ENCODE measurements at places on chromosomes 2 and 18. TPM values are rescaled to one million over a fixed set of nuclear protein-coding genes. Genes with fewer than 3 reads are reported as not detected.

Gene PRKCE
- total RNA-seq = 14.8 TPM

Gene RND3
- 15.0 TPM for total RNA-seq

- 0 out of 2 replicates have a peak, but pooled peaks cover 3% of the 10 kb centered on the region for H3K4me1 ChIP-seq
- no peaks in the 10 kb centered on the region for H3K27me3 ChIP-seq
- H3K4me3 ChIP-seq = no peak overlapping the region
Observed at GRCh38 chr2:139124271-139124670, 344.1 kb upstream of the NXPH2 start.

DNA sequence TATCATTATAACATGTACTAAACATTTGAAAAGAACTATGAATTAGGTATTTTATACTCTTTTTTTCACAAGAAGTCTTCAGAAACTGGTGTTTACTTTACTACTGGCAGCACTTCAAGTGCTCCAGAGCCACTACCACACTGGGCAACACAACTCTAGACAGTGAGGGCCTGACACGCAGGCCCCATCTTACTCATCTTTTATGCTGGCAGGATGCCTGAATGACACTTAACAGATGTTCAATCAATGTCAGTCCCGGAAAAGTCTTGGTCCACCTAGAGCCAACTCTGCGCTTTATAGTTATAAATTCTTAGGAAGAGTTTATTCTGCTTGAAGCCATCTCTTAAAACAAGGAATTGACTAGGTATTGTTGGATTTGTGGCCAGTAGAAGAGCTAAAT, 8.7 kb upstream of the WIPF1 start:
- H3K36me3 ChIP-seq = no peaks in the 10 kb centered on the region
- H3K4me3 ChIP-seq = no peak overlapping the region
- no peaks in the 10 kb centered on the region for H3K4me1 ChIP-seq
- no peak overlapping the region for H3K27ac ChIP-seq

DNA sequence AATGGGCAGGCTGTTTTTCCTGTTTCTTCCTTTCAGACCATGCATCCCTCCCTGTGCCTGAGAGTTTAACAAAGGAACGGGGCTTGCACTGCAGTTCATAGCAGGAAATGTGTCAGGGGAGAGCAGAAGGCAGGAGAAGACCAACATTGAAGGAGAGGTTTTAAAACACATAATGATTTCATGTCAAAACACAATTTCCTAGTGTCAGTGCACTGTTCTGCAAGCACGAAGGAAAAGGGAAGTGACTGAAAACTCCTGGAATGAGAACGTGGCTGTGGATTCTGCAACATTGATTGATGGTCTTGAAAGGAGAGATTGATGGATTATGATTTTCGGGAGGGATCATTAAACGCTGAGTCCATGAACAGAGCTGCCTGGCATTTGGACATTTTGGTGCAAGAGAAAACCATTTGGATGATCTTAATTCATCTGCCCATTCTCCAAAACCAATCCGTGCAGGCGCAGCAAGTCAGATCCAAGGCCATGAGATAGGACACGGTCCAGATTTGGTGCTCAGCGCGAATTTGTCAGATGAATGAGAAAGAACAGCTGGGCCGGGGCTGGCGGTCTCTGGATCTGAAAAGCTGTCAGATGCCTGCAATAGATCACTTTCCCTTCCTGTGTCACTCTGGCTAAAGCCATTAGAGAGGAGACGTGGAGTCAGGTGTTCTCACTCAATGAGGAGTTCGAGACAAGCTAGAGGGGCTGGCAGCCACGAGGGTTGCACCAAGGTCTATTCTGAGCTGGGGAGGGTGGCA, 38.4 kb downstream of the C1QL2 start:
- no peak for DNase-seq
- H3K36me3 ChIP-seq = no peaks in the 10 kb centered on the region
- no peaks in the 10 kb centered on the region for H3K4me1 ChIP-seq
- no peak overlapping the region for H3K4me3 ChIP-seq

DNA sequence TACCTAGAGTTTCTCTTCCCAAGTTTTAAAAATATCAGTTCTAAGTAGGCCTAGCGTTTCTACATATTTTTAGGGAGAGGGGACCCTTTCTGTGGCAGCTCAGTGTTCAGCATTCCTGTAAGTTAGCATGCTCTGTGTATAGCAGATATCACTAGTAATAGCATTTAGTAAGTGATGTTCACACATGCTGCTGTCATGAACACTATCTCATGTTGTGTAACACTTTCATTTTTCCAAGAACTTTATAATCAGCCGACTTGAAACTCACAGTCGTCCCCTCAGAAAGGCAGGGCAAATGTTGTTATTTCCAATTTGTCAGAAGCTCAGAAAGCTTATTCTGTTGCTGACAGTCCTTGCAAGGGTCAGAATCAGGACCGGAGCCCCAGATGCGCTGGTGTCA, 267.7 kb downstream of the ALPK2 start:
- no peaks in the 10 kb centered on the region for H3K36me3 ChIP-seq
- no peaks in the 10 kb centered on the region for H3K4me1 ChIP-seq
- no peak overlapping the region for H3K4me3 ChIP-seq
- H3K27me3 ChIP-seq = no peaks in the 10 kb centered on the region

Gene PMAIP1
- total RNA-seq = 66.7 TPM

Gene TLX2
- not detected for total RNA-seq

DNA sequence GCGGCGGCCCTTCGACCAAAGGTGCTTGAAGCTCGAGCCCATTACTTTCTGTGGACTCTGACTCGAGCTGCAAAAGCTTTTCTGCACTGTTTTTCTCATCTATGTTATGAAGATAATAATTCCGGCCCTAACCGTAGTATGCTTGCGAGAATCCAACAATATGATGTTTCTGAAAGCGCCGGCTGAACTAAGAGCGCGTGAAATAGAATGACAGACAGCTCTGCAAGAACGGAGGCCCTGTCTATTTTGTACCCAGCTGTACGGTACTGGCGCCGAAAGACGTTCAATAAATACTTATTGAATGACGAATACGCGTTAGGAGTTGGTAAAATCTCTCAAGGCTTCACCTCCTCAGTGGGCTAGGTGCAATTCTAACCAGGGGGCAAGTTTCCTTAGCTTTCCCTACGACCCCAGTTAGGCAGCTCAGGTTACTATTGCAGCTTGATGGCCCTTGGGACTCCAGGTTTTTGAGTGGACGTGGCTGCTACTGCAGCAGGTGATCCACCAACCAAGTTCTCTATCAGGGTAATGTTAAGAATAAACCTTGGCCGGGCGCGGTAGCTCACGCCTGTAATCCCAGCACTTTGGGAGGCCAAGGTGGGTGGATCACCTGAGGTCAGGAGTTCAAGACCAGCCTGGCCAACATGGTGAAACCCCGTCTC, 570 bp downstream of the SCRN3 start:
- peak overlapping the region; percentile 99 for H3K4me3 ChIP-seq
- H3K27me3 ChIP-seq = no peaks in the 10 kb centered on the region
- no peak for DNase-seq
- peaks cover 11% of the 10 kb centered on the region for H3K4me1 ChIP-seq

- no peaks in the 10 kb centered on the region for H3K4me1 ChIP-seq
- no peaks in the 10 kb centered on the region for H3K27me3 ChIP-seq
- DNase-seq = no peak
- H3K36me3 ChIP-seq = no peaks in the 10 kb centered on the region
Observed at GRCh38 chr2:202671317-202672035, 36.7 kb downstream of the FAM117B start.

Gene OSBPL1A
- total RNA-seq = 18.9 TPM

DNA sequence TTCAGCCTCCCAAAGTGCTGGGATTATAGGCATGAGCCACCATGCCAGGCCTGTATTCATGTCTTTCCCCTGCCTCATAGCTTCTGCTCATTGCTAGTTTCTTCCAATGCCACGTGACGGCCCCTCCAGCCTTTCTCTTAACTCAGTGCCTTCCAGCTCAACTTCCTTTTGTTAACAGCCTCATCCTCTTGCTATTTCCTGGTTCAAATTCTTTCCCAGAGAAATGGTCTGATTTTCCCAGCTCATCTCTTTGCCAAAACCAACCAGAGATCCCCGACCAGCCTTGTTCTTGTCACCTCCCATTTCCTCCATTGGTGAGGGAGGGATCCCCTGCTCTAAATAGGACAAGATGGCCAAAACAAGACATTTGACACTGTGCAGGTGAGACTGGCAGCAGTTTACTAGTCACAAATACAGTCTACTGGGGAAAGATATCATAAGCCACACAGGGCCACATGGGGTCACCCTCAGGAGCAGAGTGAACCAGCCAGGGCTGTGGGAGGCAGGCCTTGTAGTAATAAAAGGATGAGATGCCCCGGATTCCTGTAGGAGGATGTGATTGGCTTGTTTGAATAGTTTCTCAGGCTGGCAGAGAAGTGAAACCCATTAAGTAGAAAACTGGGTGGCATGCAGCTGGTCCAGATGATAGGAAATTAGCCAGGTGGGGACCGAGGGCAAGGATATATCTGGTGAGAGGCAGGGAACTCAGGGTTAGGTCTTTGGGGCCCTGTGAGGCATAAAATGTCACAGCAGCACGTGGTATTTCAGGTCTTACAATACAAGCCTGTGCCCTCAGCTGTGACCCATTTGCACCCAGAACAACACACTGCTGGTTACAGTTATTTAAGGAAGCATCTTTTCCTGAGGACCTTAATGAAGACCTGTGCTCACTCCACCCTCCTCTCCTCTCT, 6.4 kb downstream of the CD207 start:
- no peak overlapping the region for H3K4me3 ChIP-seq
- no peaks in the 10 kb centered on the region for H3K36me3 ChIP-seq
- no peak overlapping the region for H3K27ac ChIP-seq
- no peak for DNase-seq

- H3K4me1 ChIP-seq = no peaks in the 10 kb centered on the region
- no peaks in the 10 kb centered on the region for H3K27me3 ChIP-seq
- no peak overlapping the region for H3K27ac ChIP-seq
- DNase-seq = no peak
Observed at GRCh38 chr18:34117319-34117718, 107.4 kb downstream of the NOL4 start.

GRCh38 chr2:21118302-21118920, 5.4 kb upstream of the TDRD15 start:
- no peak overlapping the region for H3K27ac ChIP-seq
- peak; percentile 26 for DNase-seq
- H3K36me3 ChIP-seq = no peaks in the 10 kb centered on the region
- peaks cover 11% of the 10 kb centered on the region for H3K27me3 ChIP-seq
- H3K4me3 ChIP-seq = no peak overlapping the region

Gene SLC66A3
- 15.9 TPM for total RNA-seq

Gene POTEI
- 1.2 TPM for total RNA-seq

GRCh38 chr2:104847586-104848160, 6.2 kb upstream of the POU3F3 start:
- peaks cover 6% of the 10 kb centered on the region for H3K27me3 ChIP-seq
- no peaks in the 10 kb centered on the region for H3K4me1 ChIP-seq
- no peaks in the 10 kb centered on the region for H3K36me3 ChIP-seq
- no peak overlapping the region for H3K27ac ChIP-seq

Gene LHCGR
- not detected for total RNA-seq

Gene CRACDL
- total RNA-seq = 1.1 TPM

Gene SULT1C4
- total RNA-seq = not detected

Gene C1D
- 21.1 TPM for total RNA-seq

Gene CHST10
- total RNA-seq = 0.27 TPM

- no peaks in the 10 kb centered on the region for H3K4me1 ChIP-seq
- no peaks in the 10 kb centered on the region for H3K36me3 ChIP-seq
- no peak for DNase-seq
- H3K4me3 ChIP-seq = no peak overlapping the region
Observed at GRCh38 chr2:15771124-15771523, 169.2 kb upstream of the MYCN start.

Gene HAAO
- not detected for total RNA-seq

- DNase-seq = no peak
- H3K4me1 ChIP-seq = no peaks in the 10 kb centered on the region
- H3K27ac ChIP-seq = no peak overlapping the region
- H3K27me3 ChIP-seq = no peaks in the 10 kb centered on the region
- H3K4me3 ChIP-seq = no peak overlapping the region
Observed at GRCh38 chr18:26082475-26082874, 7.9 kb downstream of the SS18 start.

Gene EGR4
- 0.37 TPM for total RNA-seq

Gene NEU2
- not detected for total RNA-seq

- H3K27me3 ChIP-seq = no peaks in the 10 kb centered on the region
- H3K36me3 ChIP-seq = no peaks in the 10 kb centered on the region
- H3K4me3 ChIP-seq = no peak overlapping the region
- no peak for DNase-seq
Observed at GRCh38 chr18:48265328-48265727, 143.9 kb downstream of the ZBTB7C start.

Gene CRYGC
- total RNA-seq = not detected

DNA sequence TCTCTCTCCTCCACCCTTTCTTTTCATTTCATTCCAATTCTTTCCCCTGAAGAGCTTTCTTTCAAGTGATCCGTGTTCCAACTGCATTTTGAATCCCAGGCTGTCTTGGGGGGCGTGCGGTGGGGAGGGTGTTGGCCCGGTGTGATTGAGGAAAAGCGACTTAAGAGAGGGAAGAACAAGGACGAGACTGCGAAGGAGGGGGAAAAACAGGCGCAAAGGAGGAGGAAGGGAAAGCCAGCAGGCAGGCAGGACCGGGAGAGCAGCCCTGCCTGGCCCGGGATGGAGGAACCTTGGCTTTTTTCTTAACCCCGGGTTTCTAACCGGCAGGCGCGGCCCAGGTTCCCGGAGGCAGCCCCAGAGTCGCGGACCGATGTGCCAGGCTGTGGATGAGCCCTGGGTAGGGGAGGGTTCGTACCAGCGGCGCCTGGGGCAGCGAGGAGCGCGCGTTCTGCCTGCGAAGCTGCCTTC, 1.3 kb downstream of the ADCYAP1 start:
- no peak for DNase-seq
- H3K4me1 ChIP-seq = no peaks in the 10 kb centered on the region
- no peak overlapping the region for H3K27ac ChIP-seq
- no peak overlapping the region for H3K4me3 ChIP-seq
- H3K27me3 ChIP-seq = peaks cover 11% of the 10 kb centered on the region
- no peaks in the 10 kb centered on the region for H3K36me3 ChIP-seq

Gene ST8SIA5
- total RNA-seq = 0.54 TPM

Data from HCT116 (cell line).